Fibroblast of skin of scalp (primary cell): ENCODE measurements at places on chromosomes 6 and 20.

DNA sequence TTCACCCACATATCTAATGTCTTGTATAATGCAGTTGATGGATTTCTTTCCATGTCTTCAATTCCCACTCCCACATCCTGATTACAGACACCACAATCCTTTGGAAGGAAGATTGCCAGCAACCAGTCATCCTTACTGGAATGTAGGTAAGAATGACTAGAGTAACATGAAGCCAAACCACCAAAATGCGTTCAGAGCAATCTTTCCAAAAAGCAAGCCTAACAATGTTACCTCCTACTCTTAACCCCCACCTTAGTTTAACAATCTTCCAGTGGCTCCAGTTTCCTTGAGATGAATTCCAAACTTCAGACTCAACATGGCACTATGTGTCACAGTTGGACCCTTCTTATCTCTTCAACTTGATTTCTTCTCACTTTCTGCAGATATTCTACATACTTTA is 685.6 kb downstream of the DOK5 start:
- peak; percentile 67 for DNase-seq

GRCh38 chr20:57474816-57475215 is 50.1 kb downstream of the CTCFL start:
- DNase-seq: no peak

DNA sequence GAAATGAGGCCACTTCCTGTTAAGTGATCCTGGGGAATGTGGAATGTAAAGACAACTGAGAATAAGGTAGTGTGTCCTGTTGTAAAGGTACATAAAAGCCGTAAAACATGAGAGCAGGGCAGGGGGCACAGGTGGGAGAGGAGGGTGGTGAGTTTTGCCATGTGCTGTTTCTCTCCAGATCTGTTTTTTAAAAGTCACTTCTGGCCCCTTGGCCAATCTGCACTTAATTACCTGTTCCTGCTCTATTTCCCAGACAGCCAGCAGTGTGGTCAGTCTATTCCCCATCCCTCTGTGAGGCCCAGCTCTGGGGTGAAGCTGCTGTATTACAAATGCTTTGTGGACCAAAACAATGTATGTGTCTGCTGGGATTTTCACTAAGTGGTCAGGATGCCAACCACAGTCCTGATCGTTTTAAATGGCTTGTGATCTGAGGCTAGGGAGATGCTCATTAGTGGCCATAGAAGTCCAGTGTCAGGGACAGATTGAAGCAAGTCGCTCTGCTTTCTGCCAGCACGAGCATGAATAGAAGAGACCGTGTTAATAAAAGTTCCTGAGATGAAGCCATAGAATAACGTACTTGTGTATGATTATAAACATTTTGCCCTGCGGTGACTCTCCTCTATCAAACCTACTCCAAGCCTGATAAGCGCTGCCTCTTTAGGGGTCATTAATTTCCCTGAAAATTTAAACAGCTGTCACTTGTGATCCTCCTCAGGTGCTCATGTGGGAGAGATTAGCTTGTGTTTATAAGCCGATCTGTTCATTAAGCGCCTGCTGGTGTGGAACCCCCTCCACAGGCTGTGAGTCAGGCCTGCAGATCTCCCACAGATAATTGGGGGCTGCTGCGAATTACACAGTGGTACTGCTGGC is 111.8 kb upstream of the CENPW start:
- no peak for DNase-seq

- peak; percentile 87 for DNase-seq
These were observed 63.3 kb downstream of the ZFAND3 start for GRCh38 chr6:37882724-37883413.

- no peak for DNase-seq
These were observed 1.1 kb upstream of the ZBTB46 start for GRCh38 chr20:63831993-63832686.

- DNase-seq: no peak
These were observed 522.5 kb downstream of the CD83 start for GRCh38 chr6:14639983-14640599.
